ENCODE measurements at places on chromosomes 6 and 20.

DNA sequence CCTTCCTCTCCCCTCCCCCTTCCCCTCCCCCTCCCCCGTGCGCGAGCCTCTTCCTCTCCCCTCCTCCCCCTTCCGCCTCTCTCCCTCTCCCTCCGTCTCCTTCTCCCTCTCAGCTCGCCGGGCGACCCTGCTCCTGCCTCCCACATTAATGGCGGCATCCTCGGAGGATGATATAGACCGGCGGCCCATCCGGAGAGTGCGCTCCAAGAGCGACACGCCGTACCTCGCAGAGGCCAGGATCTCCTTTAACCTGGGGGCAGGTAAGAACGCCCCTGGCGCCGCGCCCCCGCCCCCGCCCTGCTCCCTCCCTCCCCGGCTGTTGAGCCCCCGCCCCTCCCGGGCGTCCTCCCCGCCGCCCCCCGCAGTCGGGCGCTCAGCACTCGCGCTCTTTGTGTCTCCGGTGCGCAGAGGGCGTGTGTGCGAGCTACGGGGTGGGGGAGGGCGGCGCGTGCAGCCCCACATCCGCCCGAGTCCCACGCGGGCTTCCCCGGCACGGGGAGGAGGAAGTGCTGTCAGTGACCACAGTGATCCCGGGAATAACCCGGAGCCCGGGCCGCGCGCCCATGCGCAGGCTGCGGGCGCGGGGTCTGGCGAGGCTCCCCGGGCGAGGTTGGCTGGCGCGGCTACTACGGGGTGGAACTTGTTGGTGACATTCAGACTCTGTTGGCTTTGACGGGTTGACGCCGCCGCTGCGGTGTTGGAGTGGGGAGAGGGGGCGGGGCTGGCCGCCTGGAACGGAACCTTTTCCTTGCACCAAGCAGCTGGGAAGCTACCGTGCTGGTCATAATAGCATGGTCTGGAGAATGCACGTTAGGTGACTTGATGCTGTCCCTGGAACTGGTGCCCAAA, 33.2 kb downstream of the PHACTR1 start:
- no peak for DNase-seq

GRCh38 chr20:43171930-43172329, 17.8 kb downstream of the PTPRT start:
- DNase-seq = no peak

- DNase-seq = no peak
These were observed 12.6 kb upstream of the FAM50B start for GRCh38 chr6:3836566-3836965.

GRCh38 chr6:36142971-36143838, 12.9 kb downstream of the MAPK13 start:
- no peak for DNase-seq
